ENCODE measurements at places on chromosomes 3 and 15. TPM values are rescaled to one million over a fixed set of nuclear protein-coding genes. Genes with fewer than 3 reads are reported as not detected.

The SERPINI1 gene
- 0.88 TPM for polyA plus RNA-seq

- DNase-seq: no peak
Measured at GRCh38 chr15:77251662-77252061, 168.2 kb downstream of the PEAK1 start.

The SYNPR gene
- polyA plus RNA-seq: not detected

DNA sequence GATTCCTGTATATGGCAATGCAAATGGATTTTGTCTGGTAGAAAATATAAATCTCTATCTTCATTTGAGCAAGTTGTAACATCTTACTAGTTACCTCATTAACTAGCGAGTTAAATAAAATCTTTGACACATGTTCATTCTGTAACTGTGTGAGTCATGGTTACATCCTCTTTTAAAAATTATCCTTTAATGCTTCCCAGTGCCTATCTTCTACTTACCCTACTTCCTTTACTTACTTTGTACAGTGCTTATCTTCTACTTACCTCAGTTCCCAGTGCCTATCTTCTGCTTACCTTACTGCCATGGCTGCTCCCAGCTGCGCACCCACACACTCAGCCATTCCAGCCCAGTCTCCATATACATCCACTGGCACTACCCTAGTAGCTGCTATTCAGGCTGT is 71.9 kb upstream of the GOLGA8B start:
- DNase-seq: no peak

- no peak for DNase-seq
Measured at GRCh38 chr3:48747015-48747615, 30.1 kb upstream of the IP6K2 start.

The PROS1 gene
- polyA plus RNA-seq: 11.5 TPM

- peak; percentile 72 for DNase-seq
Measured at GRCh38 chr15:25438601-25439368, at the start of gene UBE3A. Gene UBE3A, minus strand, starts transcription at chr15:25439024. Its CDS starts 29,917 bp downstream, at chr15:25409107.

DNA sequence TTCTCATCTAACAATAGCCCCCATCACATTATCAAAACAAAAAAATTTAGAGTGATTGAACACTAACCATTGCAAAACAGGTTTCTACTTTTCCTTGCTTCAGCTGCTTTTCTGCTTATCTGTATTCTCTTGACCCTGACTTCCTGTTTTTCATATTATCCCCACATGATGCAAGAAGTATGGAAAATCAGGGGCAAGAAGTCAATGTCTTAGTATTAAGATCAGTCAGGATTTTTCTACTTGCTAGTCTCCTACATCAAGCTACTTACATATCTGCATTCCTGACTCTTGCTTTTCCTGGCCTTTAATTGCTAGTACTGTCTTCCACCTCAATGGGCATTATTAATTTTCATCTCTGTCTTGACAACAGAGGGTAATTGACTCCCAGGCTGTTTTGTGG is 300.2 kb downstream of the OTOL1 start:
- no peak for DNase-seq

DNA sequence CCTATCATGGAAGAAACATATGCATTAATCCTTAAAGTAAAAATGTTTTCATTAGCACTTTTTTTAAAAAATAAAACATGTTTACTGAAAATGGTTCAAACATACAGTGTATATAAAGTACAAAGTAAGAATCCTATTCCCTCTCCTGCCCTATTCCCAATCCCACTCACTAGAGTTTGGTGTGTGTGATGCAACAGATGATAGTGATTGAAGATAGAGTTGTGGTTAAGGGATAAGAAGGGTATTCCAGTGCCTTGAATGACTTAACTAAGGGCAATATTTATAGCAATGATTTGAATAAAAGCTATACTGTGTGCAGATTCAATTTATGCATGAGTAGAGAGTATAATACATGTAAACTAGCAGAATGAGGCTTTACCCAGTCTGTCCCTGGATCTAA is 18.1 kb downstream of the ZNF280D start:
- DNase-seq: no peak

The CSTA gene
- polyA plus RNA-seq: 1.0 TPM

- peak; percentile 92 for DNase-seq
Measured at GRCh38 chr3:197031315-197032285, 2.0 kb upstream of the MELTF start.

The STRA6 gene
- 0.12 TPM for polyA plus RNA-seq
